Inflammatory macrophage (primary cell): ENCODE measurements at places on chromosomes 6 and 20.

DNA sequence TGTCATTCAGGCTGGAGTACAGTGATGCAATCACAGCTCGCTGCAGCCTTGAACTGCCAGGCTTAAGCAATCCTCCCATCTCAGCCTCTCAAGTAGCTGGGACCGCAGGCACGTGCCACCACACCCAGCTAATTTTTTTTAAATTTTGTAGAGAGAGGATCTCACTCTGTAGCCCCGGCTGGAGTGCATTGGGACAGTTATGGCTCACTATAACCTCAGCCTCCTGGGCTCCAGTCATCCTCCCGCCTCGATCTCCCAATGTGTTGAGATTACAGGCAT is 86.5 kb downstream of the SERAC1 start:
- DNase-seq = peak; percentile 87

DNA sequence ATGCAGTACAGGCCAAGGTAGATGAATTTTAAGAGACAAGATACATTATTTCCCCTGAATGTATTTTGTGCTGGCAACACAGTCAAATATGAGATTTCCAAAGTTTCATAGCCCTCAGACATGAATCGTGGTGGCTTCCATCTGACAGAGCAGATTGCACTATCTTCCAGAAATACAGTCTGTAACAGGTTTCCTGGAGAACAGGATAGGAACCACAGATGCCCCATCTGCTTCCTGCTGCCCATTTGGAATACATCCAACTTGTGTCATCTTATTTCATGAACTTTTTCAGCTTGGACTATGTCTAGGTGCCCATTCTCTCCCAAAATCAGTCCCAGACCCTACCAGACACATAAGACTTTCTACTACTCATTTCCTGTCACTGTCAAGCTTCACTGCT is 426.0 kb downstream of the KIF16B start:
- DNase-seq = no peak

DNA sequence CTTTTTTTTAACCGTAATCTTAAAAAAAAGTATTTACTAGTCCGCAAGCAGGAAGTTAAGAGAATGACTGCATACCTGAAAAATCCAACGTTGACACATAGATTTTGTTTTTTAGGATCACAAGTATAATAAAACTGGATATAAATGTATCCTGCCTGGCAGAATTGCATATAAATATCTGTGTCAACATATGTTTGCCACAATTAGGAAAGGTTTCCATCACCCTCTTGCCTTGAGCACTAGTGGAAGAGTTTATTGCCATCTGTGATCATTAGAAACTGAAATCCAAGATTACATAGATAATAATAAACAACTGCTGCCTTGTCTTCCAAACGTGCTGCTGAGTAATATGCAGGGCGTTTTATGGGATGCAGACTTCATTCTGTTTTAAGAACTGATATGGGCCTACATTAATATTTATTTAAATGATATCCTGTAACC is 27.9 kb downstream of the PLEKHG1 start:
- no peak for DNase-seq

- DNase-seq = no peak
These were observed 195.2 kb upstream of the PROKR2 start for GRCh38 chr20:5511930-5512329.

GRCh38 chr20:10648651-10649050 is 25.1 kb downstream of the JAG1 start:
- DNase-seq = no peak

- DNase-seq = no peak
These were observed 48.0 kb upstream of the DST start for GRCh38 chr6:56690519-56691285.

DNA sequence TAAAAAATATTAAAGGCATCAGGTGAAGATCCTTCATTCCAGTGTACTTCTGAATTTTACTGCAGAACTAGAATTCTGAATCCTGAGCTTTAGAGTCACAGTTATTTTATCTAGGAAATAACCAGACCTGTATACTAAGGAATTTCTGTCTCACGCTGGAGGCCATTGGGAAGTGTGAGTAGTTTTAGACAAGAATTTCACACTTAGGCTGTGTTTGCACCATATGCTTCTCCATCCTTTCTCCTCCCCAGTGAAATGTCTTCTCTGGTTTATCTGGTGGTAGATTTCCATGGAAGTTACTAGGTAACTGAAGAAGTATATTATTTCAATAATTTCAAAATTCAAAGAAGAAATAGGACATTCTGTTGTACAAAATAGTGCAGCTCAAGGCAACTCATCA is 83.1 kb downstream of the SLC35F1 start:
- no peak for DNase-seq
